Upper lobe of right lung (tissue), 1 donor: ENCODE measurements at places on chromosomes 1 and 21. TPM values are rescaled to one million over a fixed set of nuclear protein-coding genes. Genes with fewer than 3 reads are reported as not detected.

DNA sequence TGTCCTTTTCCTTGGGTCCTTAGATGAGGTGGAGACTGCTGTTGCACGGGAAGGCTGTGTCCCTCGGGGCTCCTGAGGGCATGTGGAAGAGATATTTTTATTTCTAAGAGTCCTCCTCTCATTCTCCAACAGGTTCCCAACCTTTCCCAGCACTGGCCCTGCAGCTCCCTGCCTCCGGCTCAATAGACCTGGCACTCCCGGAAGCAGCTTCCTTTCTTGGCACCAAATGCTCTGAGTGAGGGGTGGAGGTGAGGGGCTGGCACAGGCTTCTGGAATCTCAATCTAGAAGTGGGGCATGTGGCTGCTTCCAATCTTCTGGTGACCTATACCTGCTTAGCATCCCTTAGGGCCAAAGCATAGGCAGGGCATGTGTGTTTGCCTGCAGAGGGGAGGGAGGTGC, 4.5 kb downstream of the ETV3L start:
- peaks cover 7% of the 10 kb centered on the region for H3K4me1 ChIP-seq
- no peaks in the 10 kb centered on the region for H3K36me3 ChIP-seq
- no peaks in the 10 kb centered on the region for H3K27me3 ChIP-seq
- no peak overlapping the region for H3K27ac ChIP-seq
- H3K4me3 ChIP-seq, result no peak overlapping the region

DNA sequence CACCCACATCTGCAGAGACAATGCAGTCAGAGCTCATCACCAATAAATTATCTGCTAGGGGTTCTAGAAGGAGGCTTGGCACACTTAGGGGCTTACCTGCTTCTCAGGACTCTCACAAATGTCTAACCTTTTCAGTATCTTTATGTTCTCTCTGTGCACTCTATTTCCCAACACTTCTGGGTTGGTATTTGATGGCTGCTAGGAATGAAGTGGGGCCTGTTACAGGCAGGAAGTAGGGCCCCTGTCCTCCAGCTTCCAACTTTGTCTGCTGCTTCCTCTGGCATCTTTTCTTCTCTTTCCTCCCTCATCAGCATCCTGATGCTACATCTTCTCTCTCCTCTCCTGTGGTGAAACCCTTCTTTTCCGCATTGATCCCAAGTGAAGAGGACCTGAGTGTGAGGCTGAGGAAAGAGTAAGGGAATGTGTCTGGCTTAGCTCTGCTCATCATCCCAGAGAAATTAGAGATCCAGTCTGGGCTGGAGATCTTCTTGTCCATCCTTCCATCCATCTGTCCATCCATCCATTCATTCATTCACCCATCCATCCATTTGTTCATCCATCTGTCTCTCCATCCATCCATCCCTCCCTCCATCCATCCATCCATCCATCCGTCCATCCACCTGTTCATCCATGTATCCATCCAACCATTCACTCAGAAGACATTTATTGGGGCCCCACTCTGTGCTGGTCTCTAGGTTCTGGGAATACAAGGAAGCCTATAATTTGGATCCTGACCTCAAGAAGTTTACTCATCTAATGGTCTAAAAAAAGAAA, 2.9 kb upstream of the CSRP1 start:
- no peak overlapping the region for H3K4me3 ChIP-seq
- H3K4me1 ChIP-seq, result peaks cover 49% of the 10 kb centered on the region
- H3K27me3 ChIP-seq, result no peaks in the 10 kb centered on the region
- no peak for DNase-seq
- no peak overlapping the region for H3K27ac ChIP-seq

- no peaks in the 10 kb centered on the region for H3K27me3 ChIP-seq
- no peak for DNase-seq
Observed at GRCh38 chr1:231364192-231364591, 26.1 kb downstream of the SPRTN start.

- H3K36me3 ChIP-seq, result peaks cover 78% of the 10 kb centered on the region
- peak overlapping the region; percentile 76 for H3K27ac ChIP-seq
- DNase-seq, result no peak
Observed at GRCh38 chr1:1757422-1758058, 20.7 kb downstream of the NADK start.

DNA sequence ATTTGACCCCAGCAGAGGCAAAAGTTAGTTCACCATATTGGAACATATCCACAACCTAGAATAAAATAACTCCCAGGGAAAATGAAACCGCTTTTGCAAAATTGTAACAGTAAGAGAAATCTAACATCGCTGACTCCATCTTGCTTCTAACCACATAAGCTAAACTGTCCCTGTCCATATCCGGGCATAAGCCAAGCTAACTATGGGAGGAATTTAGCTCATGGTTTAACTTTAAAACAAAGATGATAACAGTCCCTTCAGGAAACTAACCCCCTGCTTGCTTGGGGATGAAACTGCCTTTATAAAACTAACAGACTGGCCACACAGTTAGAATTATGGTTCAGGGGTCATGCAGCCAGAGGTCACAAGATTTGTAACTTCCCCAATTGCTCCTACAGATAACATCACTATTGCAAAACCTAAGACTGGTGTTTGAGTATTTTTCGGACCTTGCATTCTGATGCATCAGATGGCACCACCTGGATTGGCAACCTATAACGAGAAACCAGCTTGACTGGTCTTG, 46.3 kb downstream of the TESK2 start:
- H3K27ac ChIP-seq, result no peak overlapping the region
- no peaks in the 10 kb centered on the region for H3K27me3 ChIP-seq
- no peaks in the 10 kb centered on the region for H3K4me1 ChIP-seq
- no peak overlapping the region for H3K4me3 ChIP-seq
- no peak for DNase-seq
- no peaks in the 10 kb centered on the region for H3K36me3 ChIP-seq

DNA sequence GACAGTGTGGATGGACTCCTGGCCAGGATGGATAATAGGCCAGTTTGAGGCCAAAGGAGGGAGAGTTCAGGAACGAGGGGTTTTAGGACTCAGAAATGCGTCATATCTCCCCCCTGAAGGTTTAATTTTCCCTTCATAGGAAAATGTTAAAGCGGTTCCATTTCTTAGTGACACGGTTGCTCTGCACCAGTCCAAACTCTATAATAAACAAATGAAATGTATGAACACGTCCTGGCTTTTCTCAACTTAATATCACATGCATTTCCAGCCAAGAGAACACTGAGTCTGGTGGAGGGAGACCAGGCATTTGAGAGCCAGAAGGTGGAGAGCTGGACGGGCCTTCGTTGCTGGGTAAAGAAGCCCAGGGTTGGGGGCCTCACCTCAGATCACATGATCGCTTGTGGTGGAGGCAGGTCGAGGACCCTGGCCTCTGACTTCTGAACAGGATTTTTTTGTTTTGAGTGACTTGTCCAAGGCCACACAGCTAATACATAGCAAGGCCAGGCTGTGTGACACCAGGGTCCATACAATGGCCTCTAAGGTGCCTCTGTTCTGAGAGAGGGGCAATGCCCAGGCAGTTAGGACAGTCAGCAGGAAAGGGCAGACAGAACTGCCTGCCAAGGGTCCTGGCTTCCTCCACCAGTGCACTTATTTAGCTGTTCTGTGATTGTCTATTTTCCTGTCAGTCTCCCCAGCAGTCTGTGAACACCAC, 11.4 kb downstream of the SLC1A7 start:
- H3K4me3 ChIP-seq, result no peak overlapping the region
- peak; percentile 30 for DNase-seq
- H3K4me1 ChIP-seq, result peaks cover 9% of the 10 kb centered on the region
- no peaks in the 10 kb centered on the region for H3K36me3 ChIP-seq
- H3K27ac ChIP-seq, result no peak overlapping the region

GRCh38 chr1:166119471-166119965, 47.3 kb downstream of the FAM78B start:
- no peaks in the 10 kb centered on the region for H3K4me1 ChIP-seq
- no peak for DNase-seq
- H3K27ac ChIP-seq, result no peak overlapping the region
- H3K4me3 ChIP-seq, result no peak overlapping the region
- no peaks in the 10 kb centered on the region for H3K36me3 ChIP-seq
- H3K27me3 ChIP-seq, result no peaks in the 10 kb centered on the region

DNA sequence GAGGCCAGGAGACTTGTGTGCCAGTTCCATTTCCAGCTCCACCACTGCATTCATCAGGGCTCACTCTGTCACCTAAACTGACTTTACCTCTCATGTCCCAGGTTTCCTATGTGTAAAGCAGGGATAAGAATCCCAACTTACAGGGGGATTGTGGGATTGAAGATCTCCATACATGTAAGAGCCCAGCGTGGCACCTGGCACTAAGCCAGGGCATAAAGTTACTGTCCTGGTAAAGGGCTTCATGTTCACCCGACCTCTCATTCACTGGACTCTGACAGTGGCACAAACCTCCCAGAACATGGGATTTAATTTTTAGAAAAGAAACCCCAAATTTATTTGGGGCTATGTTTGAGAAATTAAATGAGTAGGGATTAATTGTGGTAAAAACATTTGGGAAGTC, 8.9 kb upstream of the IGFN1 start:
- H3K36me3 ChIP-seq, result no peaks in the 10 kb centered on the region
- DNase-seq, result peak; percentile 3
- no peaks in the 10 kb centered on the region for H3K27me3 ChIP-seq
- H3K4me3 ChIP-seq, result no peak overlapping the region

ANKRD35 gene
- 1.6 TPM for total RNA-seq

TRNP1 gene
- 16.2 TPM for total RNA-seq

S100B gene
- 4.5 TPM for total RNA-seq
